Lower lobe of right lung (tissue), 2 donors: ENCODE measurements at places on chromosomes 5 and 9. TPM values are rescaled to one million over a fixed set of nuclear protein-coding genes. Genes with fewer than 3 reads are reported as not detected.
A peak's percentile ranks its signal among the peaks of the same experiment; 100 is the strongest.

GRCh38 chr9:5095795-5096194, 89.6 kb downstream of the INSL6 start:
- no peaks in the 10 kb centered on the region for H3K27me3 ChIP-seq
- H3K27ac ChIP-seq = no peak overlapping the region
- no peak overlapping the region for H3K4me3 ChIP-seq
- peaks cover 4% of the 10 kb centered on the region for H3K36me3 ChIP-seq
- no peaks in the 10 kb centered on the region for H3K4me1 ChIP-seq

DNA sequence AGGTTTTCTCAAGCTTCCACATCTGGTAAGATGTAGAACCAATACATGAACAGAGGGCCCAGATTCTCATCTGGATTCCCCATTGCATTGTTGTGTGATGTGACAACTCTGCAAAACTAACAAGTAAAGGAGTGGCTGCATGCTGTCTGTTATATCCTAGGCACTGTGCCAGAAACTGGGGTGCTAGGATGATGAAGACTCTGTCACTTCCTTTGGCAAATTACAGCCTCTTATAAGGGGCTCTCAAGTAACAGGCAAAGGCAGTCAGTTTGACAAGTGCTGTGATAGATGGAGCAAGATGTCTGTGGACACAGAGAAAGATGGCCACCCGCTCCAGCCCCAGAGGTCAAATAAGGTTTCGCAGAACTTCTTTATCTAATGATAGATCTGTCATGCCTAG, 115.7 kb downstream of the PAPPA start:
- no peak overlapping the region for H3K27ac ChIP-seq
- DNase-seq = no peak
- H3K27me3 ChIP-seq = no peaks in the 10 kb centered on the region
- H3K4me1 ChIP-seq = no peaks in the 10 kb centered on the region

DNA sequence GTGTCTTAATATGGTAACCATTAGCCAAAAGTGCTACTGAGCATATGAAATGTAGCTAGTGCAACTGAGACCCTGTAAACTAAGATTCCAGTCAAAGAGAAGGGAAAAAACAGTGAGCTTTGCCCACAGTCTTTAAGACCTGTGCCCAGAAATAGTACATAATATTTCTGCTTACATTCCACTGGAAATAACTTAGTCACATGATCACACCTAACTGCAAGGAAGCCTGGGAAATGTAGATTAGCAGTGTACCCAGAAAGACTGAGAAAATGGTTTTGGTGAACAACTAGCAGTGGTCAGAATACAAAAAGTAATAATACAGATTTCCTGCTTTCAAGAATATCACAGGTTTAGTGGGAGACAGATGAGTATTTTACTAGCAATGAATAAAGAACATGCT, 2.5 kb upstream of the CPLANE1 start:
- peak overlapping the region; percentile 3 for H3K27ac ChIP-seq
- H3K36me3 ChIP-seq = no peaks in the 10 kb centered on the region
- H3K4me3 ChIP-seq = no peak overlapping the region
- no peak for DNase-seq
- peaks cover 24% of the 10 kb centered on the region for H3K4me1 ChIP-seq

DNA sequence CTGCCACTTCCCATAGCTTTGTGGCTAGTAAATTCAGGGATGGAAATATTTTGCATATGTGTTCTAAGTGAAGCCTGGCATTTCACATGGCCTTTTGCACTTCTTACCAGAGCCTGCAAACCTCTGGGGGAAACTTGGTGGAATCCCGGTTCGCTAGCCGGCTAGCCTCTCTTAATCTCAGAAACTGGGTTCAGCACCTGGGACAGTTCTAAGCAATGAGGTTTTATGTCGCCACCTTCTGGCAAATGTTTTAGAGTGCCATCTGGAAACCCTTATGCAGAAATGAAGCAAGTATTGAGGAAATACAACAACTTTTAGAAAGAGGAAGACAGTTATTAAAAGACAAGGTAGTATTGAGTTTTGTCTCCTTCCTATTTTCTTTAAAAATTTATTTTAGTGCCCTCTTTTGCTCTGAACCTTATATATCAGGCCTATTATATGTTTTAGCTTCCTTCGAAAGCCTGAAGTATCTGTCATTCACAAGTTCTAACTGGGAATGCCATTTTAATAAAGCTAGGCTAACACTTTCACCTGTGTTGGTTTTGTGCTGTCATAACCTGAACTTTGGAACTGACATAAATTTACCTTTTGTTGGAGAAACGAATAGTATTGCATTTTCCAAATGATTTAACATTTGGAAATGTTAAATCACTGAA, 963 bp upstream of the HTR1A start:
- H3K4me3 ChIP-seq = no peak overlapping the region
- H3K27ac ChIP-seq = no peak overlapping the region
- no peak for DNase-seq
- H3K36me3 ChIP-seq = no peaks in the 10 kb centered on the region
- no peaks in the 10 kb centered on the region for H3K4me1 ChIP-seq
- peaks cover 43% of the 10 kb centered on the region for H3K27me3 ChIP-seq

DNA sequence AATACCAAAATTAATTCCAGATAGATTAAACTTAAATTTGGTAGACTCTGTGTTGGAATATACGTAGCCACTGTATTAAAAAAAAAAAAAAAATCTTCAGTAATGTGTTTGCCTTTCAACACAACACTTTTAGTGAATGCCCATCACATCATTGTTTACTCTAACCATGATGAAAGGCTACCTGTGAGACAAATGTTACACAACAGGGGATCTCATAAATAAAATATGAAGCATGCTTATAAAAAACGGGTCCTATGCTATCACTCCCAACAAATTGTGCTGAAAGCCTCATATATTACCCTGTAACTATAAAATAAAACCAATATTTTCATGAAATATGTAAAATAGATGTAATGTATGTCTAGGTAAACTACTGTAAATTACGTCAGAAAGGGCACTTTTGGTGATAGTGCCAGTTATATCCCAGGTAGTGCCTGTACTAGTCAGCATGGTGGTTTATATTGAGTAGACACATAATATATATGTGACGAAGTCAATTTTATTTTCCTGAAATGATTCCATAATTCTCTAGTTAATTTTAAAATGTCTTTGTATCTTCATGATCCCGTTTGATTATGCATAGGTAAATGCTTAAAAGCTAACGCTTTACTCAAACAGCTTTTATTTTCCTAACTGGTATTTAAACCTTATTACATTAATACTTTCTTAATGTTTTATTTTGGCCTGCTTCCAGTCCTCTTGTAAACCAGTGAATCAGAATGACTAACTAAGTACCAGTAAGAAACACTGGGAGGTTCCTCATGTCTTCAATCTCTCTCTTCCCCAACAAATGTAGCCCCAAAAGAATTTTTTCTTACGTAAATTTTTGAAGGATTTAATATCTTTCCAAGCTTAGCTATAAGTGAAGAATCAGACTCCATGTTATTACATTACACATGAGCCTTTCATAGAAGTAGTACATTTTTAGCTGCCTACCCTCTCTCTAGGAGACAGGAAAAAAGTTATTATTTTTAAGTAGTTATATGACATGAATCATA, 420.3 kb downstream of the GABRG2 start:
- no peak overlapping the region for H3K4me3 ChIP-seq
- no peaks in the 10 kb centered on the region for H3K4me1 ChIP-seq
- H3K27me3 ChIP-seq = no peaks in the 10 kb centered on the region
- no peaks in the 10 kb centered on the region for H3K36me3 ChIP-seq

The TMC1 gene
- total RNA-seq = not detected

DNA sequence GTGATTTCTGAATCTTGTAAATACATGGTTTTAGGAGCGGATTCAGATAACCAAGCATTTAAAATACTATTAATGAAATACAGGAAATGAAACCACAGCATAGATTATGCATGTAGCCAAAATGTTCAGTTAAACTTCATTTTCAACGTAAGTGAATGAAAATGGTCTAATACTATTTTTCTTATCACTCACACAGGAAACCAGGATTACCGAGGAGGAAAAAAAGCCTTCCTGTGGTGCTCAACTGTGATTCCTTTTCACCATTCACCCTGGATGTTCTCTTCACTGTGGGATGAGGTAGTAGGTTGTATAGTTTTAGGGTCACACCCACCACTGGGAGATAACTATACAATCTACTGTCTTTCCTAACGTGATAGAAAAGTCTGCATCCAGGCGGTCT, 83.4 kb upstream of the ZNF169 start:
- H3K27me3 ChIP-seq = no peaks in the 10 kb centered on the region
- no peak overlapping the region for H3K4me3 ChIP-seq
- H3K4me1 ChIP-seq = peaks cover 79% of the 10 kb centered on the region
- DNase-seq = no peak
- H3K27ac ChIP-seq = no peak overlapping the region
- peaks cover 62% of the 10 kb centered on the region for H3K36me3 ChIP-seq

GRCh38 chr9:134605966-134606357, 35.6 kb upstream of the COL5A1 start:
- DNase-seq = no peak
- H3K4me1 ChIP-seq = no peaks in the 10 kb centered on the region
- peaks cover 2% of the 10 kb centered on the region for H3K27me3 ChIP-seq
- no peak overlapping the region for H3K4me3 ChIP-seq
- H3K36me3 ChIP-seq = no peaks in the 10 kb centered on the region
- H3K27ac ChIP-seq = no peak overlapping the region

DNA sequence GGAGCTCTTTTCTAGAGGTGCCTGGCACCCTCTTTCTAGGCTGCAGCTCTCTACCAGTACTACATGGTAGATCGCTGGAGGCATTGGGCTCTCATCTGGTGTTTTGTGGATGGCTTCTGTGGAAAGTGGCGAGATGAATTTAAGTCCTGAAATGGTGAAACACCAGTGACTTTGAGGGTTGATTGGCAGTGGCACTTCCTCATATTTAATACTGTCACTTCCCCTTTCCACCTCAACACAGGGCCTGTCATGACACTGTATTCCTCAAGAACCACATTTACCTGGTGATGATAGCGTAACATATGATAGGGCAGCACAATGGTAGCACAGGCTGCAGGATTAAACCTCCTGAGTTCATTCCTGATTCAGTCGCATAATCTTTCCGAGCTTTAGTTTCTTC, 132.1 kb downstream of the KDM4C start:
- H3K27ac ChIP-seq = no peak overlapping the region
- no peak overlapping the region for H3K4me3 ChIP-seq
- H3K36me3 ChIP-seq = peaks cover 19% of the 10 kb centered on the region
- no peak for DNase-seq

DNA sequence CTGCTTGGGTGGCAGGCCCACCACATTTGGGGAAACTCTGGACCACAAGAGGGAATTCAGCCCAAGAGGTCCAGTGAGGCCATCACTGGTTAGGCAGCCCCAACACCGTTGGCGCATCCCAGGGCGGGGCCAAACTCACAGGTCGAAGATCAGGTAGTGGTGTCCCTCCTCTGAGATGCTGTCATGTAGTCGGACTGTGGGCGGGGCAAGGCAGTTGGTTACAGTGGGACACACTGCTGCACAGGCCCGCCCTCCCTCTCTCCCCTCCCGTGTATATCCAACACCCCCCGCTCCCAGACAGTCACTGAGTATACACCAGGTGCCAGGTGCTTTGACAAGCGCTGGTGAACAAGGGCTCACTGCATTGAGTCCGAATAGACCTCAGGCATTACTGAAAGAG, 32.1 kb downstream of the CAMK2A start:
- peaks cover 3% of the 10 kb centered on the region for H3K27me3 ChIP-seq
- no peaks in the 10 kb centered on the region for H3K36me3 ChIP-seq
- no peak overlapping the region for H3K27ac ChIP-seq
- no peaks in the 10 kb centered on the region for H3K4me1 ChIP-seq
- no peak for DNase-seq

The FBXW2 gene
- 76.7 TPM for total RNA-seq

DNA sequence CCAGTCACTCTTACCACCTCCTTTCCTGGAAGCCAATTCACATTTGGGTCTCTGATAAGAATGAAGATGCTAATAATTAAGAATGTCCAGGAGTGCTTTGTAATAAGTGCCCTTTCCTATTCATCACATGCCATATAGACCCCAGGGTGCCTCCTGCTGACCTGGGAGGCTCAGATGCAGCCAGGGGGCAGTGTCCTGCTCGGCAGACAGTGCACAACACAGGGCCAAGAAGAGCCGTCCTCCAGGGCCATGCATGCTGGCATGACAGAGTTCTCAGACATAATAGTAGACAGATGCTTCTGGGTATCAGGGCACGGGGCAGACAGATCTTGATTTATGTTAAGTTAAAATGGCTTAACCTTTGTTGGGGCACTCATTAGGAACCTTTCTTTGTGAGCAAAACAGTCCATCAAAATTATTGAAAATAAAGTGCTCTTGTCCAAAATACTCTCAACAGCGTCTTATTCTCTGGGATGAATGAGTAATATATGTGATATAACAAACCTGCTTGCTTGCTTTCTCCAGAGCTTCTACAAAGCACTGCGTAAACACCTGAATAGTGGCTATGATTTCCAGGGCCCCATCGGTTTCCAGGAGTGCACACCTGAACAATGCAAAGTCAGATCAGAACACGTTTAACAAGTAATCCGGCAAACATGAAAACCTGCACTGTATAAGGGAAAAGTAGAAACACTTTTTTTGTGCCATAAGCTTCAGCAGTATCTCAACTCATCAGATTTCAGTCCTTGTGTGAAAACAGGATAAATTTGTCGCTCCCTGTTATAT, 192.7 kb downstream of the FANCC start:
- no peaks in the 10 kb centered on the region for H3K27me3 ChIP-seq
- H3K36me3 ChIP-seq = no peaks in the 10 kb centered on the region
- no peak overlapping the region for H3K4me3 ChIP-seq
- H3K27ac ChIP-seq = no peak overlapping the region
- DNase-seq = no peak
- H3K4me1 ChIP-seq = peaks cover 12% of the 10 kb centered on the region

The LMAN2 gene
- total RNA-seq = 108 TPM

The SVEP1 gene
- total RNA-seq = 55.9 TPM
